ENCODE measurements at places on chromosomes 3 and 15.

GRCh38 chr3:112656043-112656442 is 15.1 kb upstream of the CCDC80 start:
- DNase-seq: no peak

- DNase-seq: no peak
These were observed 88.6 kb upstream of the GSK3B start for GRCh38 chr3:120182613-120183511.

DNA sequence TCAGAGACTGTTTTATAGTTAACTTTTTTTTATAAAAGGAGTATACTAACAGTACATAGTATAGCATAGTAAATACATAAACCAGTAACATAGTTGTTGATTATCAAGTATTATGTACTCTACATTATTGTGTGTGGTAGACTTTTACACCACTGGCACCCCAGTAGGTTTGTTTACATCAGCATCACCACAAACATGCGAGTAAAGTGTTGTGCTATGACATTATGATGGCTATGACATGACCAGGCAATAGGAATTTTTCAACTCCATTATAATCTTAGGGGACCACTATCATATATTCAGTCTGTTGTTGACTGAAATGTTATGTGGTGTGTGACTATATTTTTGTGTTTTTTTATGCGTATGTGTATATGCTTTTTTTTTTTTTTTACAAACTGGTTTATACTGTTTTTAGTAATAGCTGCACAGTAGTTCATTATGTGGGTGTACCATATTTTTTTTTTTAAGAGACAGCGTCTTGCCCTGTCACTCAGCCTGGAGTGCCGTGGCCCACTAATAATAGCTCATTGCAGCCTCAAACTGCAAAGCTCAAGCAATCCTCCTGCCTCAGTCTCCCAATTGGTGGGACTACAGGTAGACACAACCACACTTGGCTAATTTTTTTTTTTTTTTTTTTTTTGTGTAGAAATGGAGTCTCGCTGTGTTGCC is 1.9 kb downstream of the CAPN7 start:
- DNase-seq: no peak

GRCh38 chr3:50666837-50667236 is 7.9 kb upstream of the DOCK3 start:
- DNase-seq: no peak

Measured in stimulated activated naive CD4-positive, alpha-beta T cell treated with Interleukin-2 at 50 U/mL for 16 hours (primary cell).